Stimulated activated CD8-positive, alpha-beta memory T cell treated with anti-CD3 and anti-CD28 coated beads, Interleukin-7, amount 100 ng/mL, for 1 hour (primary cell): ENCODE measurements at places on chromosomes 6 and 20.

- DNase-seq, result no peak
Measured at GRCh38 chr20:10076126-10077080, 41.6 kb downstream of the ANKEF1 start.

DNA sequence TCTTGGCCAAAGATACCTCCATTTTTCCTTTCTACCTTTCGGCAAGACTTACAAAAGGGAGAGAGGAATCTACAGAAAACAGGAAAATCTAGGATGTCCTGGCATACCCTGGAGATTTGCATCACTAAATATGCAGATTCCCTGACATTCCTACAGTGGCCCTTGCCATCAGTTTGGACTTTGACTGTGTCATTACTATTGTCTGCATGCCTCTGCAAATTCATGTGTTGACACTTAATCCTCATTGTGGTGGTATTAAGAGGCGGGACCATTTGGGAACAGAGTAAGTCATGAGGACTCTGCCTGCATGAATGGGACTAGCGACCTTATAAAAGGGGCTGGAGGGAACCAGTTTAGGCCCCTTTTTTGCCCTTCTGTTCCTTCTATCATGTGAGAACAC lies 50.5 kb upstream of the DTNBP1 start:
- no peak for DNase-seq

DNA sequence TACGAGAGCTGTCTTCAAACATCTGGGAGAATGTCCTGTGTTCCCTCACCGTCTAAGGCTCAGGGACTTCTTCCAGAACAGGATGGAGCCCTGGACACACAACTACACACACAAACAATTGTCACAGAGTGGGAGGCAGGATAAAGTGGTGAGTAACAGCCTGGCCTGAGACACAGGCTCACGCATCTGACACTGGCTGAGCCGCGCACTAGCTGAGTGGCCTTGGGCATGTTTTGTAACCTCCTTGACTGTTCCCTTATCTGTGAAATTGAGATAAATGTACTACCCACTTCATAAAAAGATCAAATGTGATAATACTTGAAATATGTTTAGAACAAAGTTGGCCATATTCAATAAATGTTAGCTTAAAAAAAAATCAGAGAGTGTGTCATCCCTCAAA lies 132.4 kb upstream of the ARMC2 start:
- DNase-seq, result no peak

DNA sequence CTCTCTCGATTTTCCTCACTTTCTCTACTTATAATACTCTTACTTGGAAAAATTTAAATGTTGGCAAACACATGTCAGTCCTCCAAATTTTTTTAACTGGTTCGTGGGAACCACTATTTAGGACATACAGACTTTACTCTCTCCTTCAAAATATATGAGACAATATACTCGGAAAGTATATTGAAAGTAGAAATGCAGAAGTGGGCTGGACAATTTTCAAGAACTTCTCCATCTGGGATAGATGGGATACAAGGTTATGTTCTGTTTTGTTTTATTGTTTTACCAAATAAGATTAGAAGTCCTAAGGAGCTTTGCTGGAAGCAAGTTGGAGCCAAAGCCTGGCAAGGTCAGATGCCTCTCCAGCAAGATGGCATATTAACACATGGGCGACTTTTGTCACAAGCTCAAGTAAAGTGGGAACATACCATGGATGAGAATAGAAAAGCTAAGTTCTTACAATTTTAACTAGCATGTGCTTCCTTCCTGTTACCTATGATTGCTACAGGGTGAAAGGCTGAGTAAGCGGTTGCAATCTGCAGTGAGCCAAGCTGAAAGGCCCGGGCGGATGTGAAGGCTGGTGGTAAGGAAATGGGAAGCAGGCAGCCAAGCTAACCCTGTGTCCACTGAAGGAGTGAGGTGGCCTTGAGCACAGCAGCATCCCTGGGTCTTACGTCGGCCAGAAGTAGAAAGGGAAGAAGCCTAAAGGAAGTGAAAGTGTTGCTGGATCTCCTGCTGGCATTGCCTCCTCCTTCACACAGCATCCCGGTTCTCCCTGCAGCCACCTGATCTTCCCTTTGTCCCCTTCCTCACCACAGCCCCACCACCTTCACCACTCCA lies 7.1 kb downstream of the MAP3K5 start:
- DNase-seq, result no peak

GRCh38 chr6:164069350-164069990 lies 655.0 kb downstream of the QKI start:
- no peak for DNase-seq

DNA sequence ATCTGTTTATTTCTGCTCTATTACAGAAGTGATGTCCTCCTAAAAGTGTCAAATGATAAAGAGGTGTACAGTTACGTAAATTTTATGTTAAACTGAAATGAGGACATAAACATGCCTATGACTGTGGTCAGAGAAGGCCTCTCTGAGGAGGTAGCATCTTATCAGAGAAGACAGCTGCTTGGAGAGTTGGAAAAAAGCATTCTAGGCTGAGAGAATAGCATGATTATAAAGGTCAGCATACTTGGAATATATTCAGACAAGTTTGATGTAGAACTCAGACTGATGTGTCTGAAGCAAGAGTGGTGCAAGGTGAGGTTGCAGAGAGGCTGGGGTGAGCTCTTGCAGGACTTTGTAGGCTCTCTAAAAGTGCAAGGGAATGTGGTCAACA lies 3.1 kb upstream of the PCNA start:
- DNase-seq, result no peak

- DNase-seq, result no peak
Measured at GRCh38 chr6:158387036-158387435, 74.8 kb downstream of the TULP4 start.

GRCh38 chr6:56250266-56250665 lies 2.9 kb upstream of the COL21A1 start:
- no peak for DNase-seq

- no peak for DNase-seq
Measured at GRCh38 chr6:26064619-26065257, 22.5 kb upstream of the HFE start.

- DNase-seq, result no peak
Measured at GRCh38 chr6:32254761-32255198, 30.9 kb upstream of the NOTCH4 start.

GRCh38 chr20:13701486-13701885 lies 62.8 kb upstream of the TASP1 start:
- DNase-seq, result no peak

DNA sequence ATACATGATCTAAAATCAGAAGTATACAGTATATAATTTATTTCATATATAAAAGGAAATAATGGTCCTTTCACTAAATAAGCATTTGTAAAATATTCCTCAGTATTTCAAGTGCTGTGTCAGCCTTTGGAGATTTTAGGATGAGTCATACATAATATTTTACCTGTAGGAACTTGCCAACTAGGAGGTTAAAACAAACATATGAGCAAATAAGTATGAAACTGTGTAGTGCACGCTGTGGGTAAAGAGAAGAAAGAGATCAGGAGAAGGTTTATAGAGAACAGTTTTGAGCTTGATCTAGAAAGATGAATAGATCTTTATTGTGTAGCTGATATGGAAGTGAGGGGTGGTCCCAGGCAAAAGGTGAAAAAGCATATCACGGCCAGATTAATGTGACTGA lies 169.9 kb upstream of the RNF217 start:
- no peak for DNase-seq

DNA sequence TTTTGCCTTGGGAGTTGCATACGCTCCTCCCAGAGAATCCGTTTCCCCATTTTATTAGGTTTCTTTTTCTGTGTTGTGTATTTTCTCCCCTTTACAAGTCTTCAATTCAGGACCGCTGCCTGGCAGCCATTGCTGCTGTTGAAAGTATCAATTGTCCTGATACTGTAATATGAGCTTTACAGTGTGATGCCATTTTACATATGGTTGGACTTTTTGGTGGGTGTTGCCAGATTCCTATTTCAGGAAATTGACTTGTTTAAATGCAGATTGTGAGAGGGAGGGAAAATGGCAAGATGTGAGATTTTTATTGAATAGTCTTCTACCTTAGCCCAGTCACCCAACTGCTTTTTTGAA lies 1.2 kb downstream of the PANK2 start:
- no peak for DNase-seq

GRCh38 chr20:58718121-58718563 lies 25.5 kb downstream of the NPEPL1 start:
- DNase-seq, result no peak

GRCh38 chr6:16471222-16471909 lies 233.0 kb downstream of the GMPR start:
- DNase-seq, result no peak
